ENCODE measurements at places on chromosomes 12 and 14.

GRCh38 chr12:95418142-95418541, 55.8 kb upstream of the METAP2 start:
- peak; percentile 22 for DNase-seq

- no peak for DNase-seq
Measured at GRCh38 chr14:48943913-48944312, 642.3 kb downstream of the RPS29 start.

GRCh38 chr14:20387576-20387975, 25.7 kb downstream of the TEP1 start:
- no peak for DNase-seq

GRCh38 chr12:8886502-8887284, 27.6 kb upstream of the PHC1 start:
- DNase-seq: no peak

DNA sequence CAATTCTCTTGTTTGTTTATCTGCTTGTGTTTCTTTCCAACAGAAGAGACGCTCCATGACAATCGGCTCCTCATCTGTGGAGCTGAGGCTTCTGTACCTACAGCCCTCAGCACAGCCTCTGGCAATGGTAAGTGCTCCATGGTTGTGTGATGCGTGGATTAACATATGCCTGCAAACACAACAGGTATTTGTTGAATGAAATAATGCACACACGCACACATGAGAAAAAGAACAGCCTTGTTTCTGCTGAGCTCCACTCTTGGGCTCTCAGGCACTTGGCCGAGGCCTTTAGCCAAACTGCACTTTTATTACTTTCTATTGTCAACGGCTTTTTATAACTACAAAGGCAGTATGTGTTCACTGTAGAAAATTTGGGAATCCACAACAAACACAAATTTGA, 120.4 kb upstream of the TMCC3 start:
- no peak for DNase-seq

DNA sequence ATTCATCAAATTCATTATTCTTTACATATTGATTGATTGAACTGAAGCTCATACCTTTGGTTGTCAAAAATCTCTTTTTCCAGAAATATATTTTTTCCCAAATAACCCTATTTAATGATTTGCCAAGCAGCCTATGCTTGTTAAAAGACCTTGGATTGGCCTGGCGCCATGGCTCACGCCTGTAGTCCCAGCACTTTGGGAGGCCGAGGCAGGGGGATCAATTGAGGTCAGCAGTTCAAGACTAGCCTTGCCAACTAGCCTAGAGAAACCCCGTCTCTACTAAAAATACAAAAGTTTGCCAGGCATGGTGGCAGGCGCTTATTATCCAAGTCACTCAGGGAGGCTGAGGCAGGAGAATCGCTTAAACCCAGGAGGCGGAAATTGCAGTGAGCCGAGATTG, 165.1 kb upstream of the MGAT4C start:
- DNase-seq: no peak

GRCh38 chr12:62582065-62582366, 115.4 kb downstream of the MON2 start:
- DNase-seq: no peak

GRCh38 chr12:78194448-78194847, 363.8 kb downstream of the NAV3 start:
- DNase-seq: peak; percentile 90

GRCh38 chr12:129067491-129067890, 214.2 kb downstream of the GLT1D1 start:
- DNase-seq: peak; percentile 8

- no peak for DNase-seq
Measured at GRCh38 chr12:122729583-122730214, 945 bp downstream of the HCAR1 start.

GRCh38 chr12:7161811-7162210, 27.7 kb upstream of the PEX5 start:
- peak; percentile 90 for DNase-seq

DNA sequence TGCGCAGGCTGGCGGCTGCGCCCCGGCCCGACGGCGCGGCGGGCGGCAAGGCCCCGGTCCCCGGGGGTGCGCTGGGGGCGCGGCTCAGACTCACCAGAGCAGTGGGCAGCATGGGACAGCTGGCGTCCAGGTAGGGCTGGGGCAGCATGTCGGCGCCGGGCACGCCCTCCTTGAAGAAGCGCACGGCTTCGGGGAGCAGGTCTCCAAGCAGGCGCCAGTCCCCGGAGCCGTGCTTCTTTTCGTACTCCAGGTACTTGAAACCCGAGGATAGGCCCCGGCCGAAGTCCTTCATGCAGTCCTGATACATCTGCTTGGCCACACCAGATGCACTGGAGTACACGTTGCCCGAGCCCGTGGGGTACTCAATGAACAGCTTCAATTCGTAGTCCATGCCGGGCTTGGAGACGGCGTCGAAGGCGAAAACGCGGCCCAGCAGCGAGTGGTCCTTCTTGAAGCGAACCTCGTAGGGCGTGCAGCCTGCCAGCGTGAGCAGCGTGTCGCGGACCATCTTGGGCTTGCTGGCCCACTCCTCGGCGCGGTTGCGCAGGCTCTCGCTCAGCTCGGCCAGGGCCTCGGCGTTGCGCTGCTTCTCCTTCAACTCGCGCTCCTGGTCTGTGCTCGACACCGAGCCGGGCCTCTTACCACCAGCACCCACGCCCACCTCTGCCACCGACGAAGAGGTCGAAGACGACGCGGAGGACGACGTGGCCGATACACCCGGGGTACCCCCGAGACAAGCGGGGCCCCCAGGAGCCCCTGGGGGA, 2.2 kb downstream of the IRF2BPL start:
- peak; percentile 61 for DNase-seq

- no peak for DNase-seq
Measured at GRCh38 chr12:108635997-108636808, 2.5 kb upstream of the SELPLG start.

DNA sequence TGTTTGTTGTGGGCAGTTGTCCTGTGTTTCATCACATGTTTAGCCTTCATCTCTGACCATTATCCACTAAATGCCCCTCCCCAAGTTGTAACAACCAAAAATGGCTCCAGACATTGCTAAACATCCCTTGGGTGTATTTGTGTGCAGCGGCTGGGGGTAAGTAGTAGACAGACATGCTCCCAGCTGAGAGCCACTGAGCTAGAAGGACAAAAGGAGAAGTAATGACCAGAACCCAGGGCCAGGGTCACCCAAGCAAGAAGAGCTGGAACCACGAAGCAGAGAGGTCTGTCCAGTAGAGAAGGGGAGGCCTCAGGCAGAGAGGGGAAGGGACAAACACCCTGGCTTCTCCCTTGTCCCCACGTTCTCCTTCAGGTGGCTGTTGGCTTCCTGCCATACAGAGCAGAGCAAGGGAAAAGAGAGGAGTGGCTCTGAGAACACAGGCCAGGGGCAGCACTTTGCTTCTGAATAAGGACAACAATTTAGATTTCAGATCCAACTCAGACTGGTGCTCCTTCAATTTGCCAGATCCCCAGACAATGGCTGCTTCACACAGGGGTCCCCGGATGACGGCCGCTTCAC, 55.2 kb downstream of the NDUFA12 start:
- DNase-seq: no peak

DNA sequence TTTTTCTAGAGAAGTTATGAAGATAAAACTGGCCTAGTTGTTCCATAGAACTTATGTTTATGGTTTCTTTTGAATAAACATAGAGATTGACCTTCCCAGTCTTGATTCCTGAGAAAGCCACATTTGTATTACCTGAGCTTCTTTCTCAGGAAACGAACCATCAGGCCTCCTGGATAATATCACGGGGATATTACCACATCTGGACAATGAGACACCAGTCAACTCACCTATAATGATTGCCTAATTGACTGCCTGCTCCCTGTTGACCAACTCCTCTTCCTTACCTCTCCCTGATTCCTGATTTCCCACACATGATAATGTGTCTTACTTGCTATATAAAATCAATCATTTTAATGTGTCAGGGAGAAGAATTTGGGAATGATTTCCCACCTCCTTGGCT, 822.7 kb downstream of the LRFN5 start:
- DNase-seq: no peak

GRCh38 chr12:93778306-93778705, 101.1 kb downstream of the CRADD start:
- peak; percentile 96 for DNase-seq

- DNase-seq: peak; percentile 22
Measured at GRCh38 chr14:29710015-29710414, 217.6 kb downstream of the PRKD1 start.

DNA sequence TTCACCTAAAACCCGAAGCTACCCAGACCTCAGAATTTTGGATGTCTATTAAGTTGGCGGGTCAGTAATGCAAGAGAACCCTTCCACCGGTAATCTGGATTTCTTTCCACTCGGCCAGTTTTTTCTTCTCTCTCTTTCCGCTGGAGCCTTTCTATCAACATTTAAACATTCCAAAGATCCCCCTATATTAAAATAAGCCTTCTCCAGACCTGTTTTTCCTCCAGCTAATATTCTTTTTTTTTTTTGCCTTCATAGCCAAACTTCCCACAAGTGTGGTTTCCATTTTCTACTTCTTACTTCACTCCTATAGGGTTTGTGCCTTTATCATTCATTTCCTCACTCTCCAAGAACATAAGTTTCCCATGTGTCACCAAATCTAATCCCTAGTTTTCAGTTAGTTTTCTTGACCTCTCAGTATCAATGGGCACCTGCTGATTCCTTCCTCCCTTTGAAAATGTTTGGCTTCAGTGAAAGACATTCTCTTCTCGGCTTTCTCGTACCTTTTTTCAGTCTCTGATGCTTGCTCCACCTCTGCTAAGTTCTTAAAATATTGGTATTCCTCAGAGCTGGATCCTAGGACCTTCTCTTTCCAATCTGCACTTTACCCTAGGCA, 583 bp upstream of the SDR39U1 start:
- peak; percentile 45 for DNase-seq

GRCh38 chr14:103362780-103363179, 22.4 kb upstream of the MARK3 start:
- DNase-seq: peak; percentile 41

DNA sequence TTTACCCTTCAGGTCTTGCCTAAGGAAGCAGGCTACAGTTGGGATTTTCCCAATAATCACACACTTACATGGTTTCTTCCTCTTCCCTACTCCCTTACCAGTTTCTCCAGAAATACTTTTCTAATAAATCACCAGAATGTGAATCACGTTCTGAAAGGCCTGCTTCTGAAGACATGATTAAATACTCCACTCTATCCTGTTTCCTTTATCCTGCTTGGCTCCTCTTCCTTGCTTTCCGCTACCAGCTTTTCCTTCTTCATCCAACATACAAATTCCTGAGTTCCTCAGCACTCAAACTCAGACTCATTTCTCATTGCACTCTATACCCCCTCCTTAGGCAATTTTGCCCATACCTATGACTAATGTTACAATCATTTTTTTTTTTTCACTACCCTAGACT, 118.3 kb downstream of the MGAT4C start:
- DNase-seq: peak; percentile 44

- no peak for DNase-seq
Measured at GRCh38 chr12:59940631-59941342, 345.0 kb downstream of the SLC16A7 start.

DNA sequence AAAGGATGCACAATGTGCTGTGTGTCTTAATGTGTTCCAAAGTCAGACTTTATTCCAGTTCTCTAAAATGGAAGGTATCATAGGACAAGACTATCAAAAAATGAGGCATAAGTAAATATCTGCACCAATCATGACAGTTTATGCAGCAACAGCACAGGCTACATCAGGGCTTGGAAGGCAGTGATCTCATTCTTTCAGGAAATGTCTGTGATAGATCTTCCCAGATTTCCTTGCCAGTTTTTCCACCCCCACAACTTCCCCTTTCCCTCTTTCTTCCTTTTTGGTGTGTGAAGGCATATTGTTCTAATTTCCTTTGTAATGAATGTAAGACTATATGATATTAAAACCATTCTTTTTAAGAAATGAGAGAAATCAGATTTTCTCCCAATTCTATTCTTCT, 326.7 kb downstream of the ATP23 start:
- peak; percentile 48 for DNase-seq

GRCh38 chr12:102653406-102653805, 173.0 kb upstream of the IGF1 start:
- no peak for DNase-seq

- no peak for DNase-seq
Measured at GRCh38 chr12:94415066-94415465, 44.6 kb downstream of the CEP83 start.

DNA sequence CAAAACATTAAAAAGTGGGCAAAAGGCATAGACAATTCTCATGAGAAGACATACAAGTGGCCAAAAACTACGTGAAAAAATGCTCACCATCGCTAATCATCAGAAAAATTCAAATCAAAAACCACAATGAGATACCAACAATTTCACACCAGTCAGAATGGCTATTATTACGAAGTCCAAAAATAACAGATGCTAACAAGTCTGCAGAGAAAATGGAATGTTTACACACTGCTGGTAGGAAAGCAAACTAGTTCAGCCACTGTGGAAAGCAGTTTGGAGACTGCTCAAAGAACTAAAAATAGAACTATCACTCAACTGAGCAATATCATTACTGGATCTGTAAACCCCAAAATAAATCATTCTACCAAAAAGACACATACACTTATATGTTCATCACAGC, 76.2 kb downstream of the PRKD1 start:
- DNase-seq: no peak

DNA sequence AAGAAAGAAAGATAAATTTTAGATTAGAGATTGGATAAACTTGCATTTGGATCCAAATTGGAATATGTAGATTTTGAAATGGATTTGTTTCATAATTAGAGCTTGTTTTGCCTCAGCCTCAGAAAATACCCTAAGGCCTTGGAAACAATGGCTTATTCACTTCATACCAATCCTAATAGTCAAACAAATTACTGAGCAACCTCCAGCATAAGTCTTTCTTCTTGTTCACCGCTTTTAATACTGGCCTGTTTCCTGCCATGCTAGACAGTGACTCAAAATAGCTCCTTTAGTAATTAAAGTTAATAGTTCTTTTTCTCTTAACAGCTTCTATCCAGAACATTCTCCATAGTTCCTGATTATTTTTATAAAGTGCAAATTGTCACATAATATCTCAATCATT, 110.9 kb upstream of the DNM1L start:
- DNase-seq: peak; percentile 92

DNA sequence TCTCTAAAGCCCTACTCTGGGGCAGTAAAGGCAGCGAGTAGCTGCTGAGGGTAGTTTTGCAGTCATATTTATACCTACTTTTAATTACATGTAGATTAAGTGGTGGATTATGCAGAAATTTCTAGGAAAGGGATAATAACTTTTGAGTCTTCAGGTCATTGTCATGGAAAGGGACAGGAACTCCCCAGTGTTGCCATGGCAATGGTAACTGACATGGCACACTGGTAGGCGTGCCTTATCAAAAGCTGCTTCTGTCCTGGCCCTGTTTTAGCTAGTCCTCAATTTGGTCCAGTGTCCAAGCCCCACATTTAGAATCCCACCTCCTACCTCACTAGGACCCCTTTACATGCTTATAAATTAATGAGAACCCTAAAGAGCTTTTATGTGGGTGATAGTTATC, 303.1 kb downstream of the VRK1 start:
- DNase-seq: no peak

- DNase-seq: no peak
Measured at GRCh38 chr12:65208964-65209654, 39.7 kb downstream of the LEMD3 start.

GRCh38 chr14:23366426-23366921, 1.5 kb upstream of the EFS start:
- peak; percentile 95 for DNase-seq

Measured in adipocyte (in vitro differentiated cells).